NCI-H1417 (cell line): ENCODE measurements at places on chromosomes 1 and 21.

GRCh38 chr1:20753589-20753988 lies 21.1 kb upstream of the SH2D5 start:
- DNase-seq: no peak

GRCh38 chr1:167927046-167927754 lies 9.3 kb upstream of the DCAF6 start:
- DNase-seq: no peak

GRCh38 chr1:109482791-109483671 lies 674 bp upstream of the ATXN7L2 start:
- DNase-seq: no peak

GRCh38 chr1:13674377-13674776 lies 25.6 kb upstream of the PRDM2 start:
- DNase-seq: no peak

DNA sequence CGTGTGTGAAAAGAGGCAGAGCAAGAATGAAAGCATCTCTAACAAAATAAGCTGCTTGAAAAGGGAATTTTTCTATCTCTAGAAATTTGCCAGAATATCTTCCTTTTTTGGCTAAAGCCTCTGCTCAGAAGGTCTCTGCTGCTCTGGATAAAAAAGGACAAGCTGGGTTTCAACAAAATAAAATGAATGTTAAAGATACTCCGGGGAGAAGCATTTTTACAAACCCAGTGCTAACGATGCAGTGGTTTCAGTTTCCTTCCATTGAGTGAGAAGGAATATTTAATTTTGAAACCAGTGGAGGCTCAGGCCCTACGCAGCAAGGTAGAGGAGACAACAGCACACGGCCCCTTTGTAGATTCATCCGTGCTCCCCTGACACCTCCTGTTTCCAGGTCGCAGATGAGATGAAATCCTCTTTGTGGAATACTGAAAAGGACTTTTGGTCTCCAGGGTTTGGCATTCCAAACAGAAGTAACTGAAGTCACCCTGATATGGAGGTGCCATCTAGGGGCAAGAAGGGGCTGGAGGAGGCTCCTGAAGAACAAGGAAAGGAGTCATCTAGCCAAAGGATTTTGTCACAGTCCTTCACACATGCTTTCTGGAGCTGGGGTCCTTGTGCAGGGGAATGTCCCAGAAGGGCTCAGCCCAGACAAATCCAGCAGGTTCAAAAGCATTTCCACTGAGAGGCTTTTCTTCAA lies 65.7 kb upstream of the SYT6 start:
- peak; percentile 10 for DNase-seq

GRCh38 chr1:20152599-20152930 lies 13.4 kb downstream of the PLA2G2F start:
- no peak for DNase-seq

- DNase-seq: peak; percentile 27
Observed at GRCh38 chr1:26161415-26162219, 2.7 kb downstream of the FAM110D start.

DNA sequence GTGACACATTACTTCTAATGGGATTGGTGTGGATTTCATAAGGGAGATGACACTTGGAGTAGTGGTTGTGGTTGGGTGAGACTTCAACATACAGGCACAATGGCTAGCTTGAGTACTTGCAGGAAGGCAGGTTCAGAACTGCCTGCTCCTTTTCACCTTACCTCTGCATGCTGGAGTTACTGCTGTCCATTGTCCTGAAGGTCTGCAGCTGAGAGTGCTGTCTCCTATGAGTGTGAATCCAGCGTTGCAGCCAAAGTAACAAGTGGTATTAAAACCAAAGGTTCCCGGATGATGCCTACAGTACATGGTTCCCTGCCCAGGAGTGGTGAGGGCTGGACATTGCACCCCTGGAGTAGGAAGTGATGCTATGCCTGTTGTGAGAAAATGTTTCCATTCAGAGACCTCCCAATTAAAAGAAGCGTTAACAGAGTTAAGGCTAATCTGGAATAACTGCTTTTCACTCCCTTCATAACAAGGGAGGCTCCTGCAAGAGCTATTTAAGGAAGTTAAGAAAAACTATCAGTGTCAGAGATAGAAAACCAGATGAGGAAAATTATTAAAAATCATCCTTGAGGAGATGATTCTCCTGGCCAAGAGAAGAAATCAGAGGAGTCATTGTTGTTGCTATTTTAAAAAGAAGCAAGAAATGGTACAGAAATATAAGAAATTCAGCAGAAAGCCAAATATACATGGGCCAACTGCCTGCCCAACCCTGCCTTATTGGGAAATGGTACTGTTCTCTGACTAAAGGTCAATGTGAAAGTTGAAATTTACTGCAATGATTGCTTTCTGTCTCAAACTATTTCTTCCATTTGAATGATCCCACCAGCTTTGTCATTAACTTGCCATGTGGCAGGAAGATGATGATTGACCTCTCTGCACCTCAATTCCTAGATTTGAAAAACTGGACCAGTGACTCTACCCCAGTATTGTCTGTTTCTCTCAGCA lies 9.8 kb upstream of the F5 start:
- peak; percentile 7 for DNase-seq

DNA sequence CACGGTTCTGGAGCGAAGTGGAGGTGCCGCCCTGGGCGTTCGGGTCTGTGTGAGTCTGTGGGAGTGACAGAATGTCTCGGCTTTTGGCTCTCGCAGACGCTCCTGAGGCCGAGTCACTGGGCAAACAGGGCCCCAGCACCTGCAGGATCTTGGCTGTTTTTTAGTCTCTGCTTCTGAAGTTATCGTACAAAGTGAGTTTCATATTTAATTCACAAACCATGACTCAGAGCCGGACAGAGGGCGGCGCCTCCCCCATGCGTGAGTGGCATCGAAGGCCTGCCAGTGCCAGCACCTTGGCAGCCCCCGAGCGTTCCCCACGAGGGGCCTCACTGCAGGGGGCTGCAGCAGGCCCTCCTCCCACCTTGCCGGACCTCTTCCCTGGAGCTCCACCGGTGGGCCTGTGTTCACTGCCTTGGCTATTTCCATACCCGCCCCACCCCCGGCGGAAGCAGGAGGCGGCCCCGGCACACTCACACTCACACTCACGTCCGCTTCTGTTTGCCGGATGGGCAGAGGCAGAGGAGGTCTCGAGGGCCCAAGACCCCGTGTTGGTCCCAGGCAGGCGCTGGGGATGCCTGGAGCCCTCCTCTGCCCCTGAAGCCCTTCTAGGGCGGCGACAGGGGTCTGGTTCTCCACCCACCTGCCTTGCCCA lies 56.3 kb downstream of the MORN1 start:
- no peak for DNase-seq

DNA sequence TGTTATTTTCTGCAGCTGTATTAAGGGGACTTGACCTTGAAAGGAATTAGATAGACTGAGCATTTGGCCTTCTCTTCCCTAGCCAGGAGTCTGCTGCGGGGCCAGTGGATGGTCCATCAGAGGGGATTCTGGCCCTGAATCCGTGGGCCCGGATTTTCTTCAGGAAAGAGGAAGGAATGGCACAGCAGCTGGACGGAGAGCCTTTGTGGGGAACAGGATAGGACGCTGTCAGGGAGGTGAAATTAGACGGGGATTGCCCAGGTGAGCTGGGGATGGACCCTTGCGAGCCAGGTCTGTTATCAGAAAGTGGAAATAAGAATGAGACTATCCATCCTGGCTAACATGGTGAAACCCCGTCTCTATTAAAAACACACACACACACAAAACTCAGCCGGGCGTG lies 1.7 kb upstream of the C2CD2 start:
- DNase-seq: no peak

DNA sequence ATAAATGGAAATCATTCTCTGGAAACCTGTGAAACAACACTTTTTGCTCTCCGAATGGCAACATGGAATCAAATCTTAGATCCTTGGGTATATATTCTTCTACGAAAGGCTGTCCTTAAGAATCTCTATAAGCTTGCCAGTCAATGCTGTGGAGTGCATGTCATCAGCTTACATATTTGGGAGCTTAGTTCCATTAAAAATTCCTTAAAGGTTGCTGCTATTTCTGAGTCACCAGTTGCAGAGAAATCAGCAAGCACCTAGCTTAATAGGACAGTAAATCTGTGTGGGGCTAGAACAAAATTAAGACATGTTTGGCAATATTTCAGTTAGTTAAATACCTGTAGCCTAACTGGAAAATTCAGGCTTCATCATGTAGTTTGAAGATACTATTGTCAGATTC lies 45.7 kb downstream of the PTGFR start:
- DNase-seq: no peak

- DNase-seq: no peak
Observed at GRCh38 chr1:56436912-56437417, 142.4 kb downstream of the PLPP3 start.

DNA sequence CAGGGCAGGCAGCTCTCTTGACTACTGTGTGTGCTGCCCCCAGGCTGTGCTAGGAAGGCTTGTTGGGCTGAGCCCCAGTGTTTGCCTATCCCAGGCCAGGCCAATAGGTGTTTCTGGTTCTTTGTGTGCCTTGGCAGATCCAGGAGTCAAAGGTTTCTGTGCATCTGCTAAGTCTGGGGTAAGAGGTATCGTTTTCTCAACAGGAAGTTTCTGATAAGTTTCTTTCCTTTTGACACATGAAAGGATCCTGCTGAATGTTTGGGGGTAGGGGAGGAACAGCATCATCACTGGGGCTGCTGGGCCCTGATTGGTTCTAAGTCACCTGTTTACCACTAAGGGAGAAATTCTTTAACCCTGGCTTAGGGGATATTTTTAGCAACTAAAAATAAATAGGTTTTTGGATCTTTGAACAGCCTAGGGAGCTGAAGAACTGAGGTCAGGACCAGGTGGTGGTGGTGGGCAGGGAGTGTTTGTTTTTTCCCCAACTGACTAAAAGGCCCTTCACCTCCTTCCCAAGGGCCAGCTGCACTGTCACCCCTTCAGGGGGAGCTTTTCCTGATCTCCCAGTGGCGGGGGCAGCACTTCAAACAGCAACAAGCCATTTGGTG lies 85.1 kb downstream of the KCNN3 start:
- peak; percentile 50 for DNase-seq
